Fibroblast of lung (primary cell): ENCODE measurements at places on chromosomes 7 and 10. TPM values are rescaled to one million over a fixed set of nuclear protein-coding genes. Genes with fewer than 3 reads are reported as not detected.

The MSMB gene
- not detected in 2 replicates for total RNA-seq

The TAS2R41 gene
- not detected in 2 replicates for total RNA-seq

- DNase-seq = no peak
- no peak overlapping the region for H3K27ac ChIP-seq
- H3K36me3 ChIP-seq = peaks cover 6% of the 10 kb centered on the region
- no peaks in the 10 kb centered on the region for H3K27me3 ChIP-seq
- no peak overlapping the region for H3K4me3 ChIP-seq
Observed at GRCh38 chr7:43631559-43631958, 48.7 kb downstream of the STK17A start.

DNA sequence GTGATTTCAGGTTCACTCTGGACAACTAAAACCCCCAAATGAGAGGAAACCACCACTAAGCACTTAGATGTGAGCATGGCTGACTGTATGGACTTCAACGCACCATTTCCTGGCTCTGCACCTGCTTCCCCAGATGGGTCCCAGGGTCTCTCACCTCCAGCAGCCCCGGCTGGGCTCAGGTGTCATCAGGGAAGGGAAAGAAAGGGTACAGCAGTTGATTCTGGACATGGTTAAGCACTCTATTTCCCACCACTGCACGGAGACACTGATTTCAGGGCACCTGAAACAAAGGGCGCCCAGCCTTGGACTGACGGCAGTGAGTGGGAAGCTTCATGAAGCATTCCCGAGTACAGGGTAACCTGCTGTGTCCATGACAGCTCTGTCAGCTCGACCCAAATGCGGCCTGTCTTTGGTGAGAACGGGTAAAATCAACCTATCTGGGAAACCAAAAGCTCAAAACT is 19.0 kb downstream of the FAM53B start:
- H3K27ac ChIP-seq = no peak overlapping the region
- no peaks in the 10 kb centered on the region for H3K36me3 ChIP-seq
- DNase-seq = no peak
- no peaks in the 10 kb centered on the region for H3K4me1 ChIP-seq
- no peaks in the 10 kb centered on the region for H3K27me3 ChIP-seq

- H3K27ac ChIP-seq = no peak overlapping the region
- no peaks in the 10 kb centered on the region for H3K36me3 ChIP-seq
- H3K4me3 ChIP-seq = no peak overlapping the region
- no peaks in the 10 kb centered on the region for H3K27me3 ChIP-seq
Observed at GRCh38 chr10:44850356-44850934, 60.7 kb upstream of the TMEM72 start.

DNA sequence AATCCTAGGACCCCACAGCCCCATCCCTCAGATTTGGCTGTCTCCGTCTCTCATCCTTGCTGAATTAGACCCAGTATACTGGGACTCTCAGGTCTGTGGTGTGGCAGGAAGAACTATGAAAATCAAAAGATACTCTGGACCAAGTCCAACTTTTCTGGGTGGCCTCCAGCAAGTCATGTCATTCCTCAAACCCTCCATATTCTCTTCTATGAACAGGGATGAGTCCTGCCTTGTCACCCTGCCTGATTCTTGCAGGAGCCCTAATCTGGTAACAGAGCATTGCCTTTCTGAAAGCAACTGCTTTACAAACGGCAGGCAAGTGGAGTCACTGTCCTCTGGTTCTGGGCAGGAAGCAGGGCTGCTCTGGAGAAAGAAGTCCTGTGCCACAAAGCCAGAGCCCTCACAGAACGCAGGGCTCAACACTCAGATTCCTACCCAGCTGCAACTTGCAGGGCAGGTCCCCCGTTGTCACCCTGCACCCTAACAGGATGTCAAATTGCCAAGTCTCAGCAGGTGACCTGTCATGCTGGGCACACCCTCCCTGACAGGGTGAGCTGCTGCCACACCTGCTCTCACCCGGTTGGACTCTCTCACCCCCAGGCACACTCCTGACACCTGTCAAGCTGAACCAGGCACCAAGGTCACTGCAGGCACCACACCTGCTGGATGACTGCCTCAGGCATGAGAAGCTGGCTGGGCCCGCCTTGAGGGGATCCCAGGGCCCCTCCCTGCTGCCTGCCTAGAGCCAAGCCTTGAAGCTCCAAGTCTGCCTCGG is 227.7 kb downstream of the KCNMA1 start:
- peaks cover 18% of the 10 kb centered on the region for H3K4me1 ChIP-seq
- no peak overlapping the region for H3K4me3 ChIP-seq
- DNase-seq = no peak
- no peak overlapping the region for H3K27ac ChIP-seq
- H3K27me3 ChIP-seq = no peaks in the 10 kb centered on the region

DNA sequence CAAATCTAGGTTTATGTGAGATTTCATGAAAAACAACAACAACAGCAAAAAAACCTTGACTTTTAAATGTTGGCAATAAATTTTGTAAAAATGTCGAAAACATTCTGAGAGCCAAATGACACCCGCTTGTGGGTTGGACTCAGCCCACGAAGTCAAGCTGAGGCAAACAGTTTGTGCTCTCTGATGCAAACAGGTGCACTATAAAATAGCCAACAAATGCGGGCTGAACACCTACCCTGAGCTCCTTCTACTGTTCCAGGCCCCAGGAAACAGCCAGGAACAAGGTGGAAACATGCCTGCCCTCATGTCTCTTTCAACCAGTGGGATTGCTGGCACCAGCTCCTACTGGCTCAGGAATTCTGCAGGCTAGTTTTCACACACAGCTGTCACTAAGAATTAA is 105.0 kb upstream of the ZNF716 start:
- H3K27me3 ChIP-seq = no peaks in the 10 kb centered on the region
- no peak for DNase-seq
- no peaks in the 10 kb centered on the region for H3K36me3 ChIP-seq
- H3K4me1 ChIP-seq = no peaks in the 10 kb centered on the region
- no peak overlapping the region for H3K4me3 ChIP-seq
